ENCODE measurements at places on chromosomes 2 and 18.

GRCh38 chr2:183349091-183349490 is 224.8 kb downstream of the NUP35 start:
- DNase-seq = no peak

DNA sequence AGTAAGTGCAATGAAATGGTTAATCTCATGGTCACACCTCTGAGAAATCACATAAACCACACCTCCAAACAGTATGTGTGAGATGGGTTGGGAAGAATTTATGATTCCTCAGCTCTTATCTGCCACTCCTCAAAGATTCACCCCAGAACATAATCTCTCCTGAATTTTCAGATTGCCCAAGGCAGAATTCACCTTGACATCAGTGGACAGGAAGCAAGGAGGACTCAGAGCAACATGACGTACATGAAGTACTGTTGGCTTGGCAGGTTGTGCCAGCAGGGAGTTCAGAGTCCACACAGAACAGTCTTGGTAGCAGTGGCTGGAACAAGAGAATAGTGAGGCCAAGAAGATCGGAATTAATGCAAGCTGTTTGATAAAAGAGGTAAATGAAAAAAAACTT is 31.7 kb upstream of the CYBRD1 start:
- DNase-seq = no peak

DNA sequence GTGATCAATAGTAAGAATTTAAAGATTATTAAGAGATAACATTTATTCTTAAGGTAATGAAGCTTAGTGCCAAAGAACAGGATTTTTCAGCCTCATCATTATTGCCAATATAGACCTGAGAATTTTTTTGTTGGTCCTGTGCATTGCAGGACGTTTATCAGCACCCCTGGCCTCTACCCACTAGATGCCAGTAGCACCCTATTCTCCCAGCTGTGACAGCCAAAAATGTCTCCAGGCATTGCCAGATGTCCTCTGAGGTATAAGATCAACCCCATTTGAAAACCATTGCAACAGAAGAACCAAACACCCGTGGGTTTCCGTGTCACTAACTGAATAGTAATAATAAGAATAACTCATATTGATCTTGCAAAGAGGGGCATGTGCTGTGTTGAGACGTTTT is 700.0 kb upstream of the SOX11 start:
- no peak for DNase-seq

DNA sequence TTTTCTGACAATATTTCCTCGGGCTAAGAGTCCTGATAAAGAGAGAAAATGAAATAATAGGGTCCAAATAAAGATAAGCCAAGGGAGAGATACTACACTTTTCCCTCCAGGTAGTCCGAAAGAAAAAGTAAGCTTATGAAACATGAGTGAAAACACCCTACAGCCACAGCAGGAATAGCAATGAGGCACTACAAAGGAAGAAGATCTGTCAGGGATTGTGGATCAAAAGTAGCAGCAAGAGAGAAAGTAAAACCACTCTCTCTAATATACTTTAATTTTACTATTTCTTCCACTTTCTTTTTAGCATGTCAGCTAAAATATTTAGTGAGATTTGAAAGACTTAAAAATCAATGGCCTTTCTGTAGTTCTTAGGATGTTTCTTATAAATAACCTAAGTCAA is 1601.8 kb downstream of the LRP1B start:
- DNase-seq = no peak

DNA sequence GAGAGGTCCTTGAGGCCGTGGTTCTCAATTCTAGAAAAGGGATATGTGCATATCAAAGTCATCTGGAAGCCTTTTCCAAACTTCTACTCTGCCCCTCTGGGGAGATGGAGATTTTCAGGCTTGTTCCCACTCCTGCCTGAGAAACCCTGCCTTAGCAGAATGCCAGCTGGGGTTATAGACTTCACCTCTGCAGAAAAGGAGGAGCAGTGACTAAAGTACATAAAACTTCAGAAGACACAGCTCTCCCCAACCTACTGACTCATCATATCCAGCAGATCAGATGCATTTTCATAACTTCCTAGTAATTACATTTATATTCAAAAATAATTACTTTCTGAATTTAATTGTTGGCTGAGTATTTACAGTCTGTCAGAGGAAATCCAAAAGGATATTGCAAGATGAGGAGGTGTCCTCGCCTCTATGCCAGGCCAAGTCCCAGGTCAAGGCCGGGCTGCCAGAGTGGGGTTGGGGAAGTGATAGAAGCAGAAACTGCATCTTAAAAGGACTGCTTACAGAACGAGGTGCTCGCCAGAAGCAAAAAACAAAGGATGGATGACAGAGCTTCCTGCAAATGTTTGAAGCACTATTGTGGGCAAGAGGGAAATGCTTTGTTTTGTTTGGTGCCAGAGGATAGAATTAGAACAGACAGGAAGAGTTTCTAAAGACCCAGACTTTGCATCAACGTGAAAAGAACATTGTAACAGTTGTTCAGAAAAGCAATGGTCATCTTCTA is 75.6 kb upstream of the APCDD1 start:
- no peak for DNase-seq

DNA sequence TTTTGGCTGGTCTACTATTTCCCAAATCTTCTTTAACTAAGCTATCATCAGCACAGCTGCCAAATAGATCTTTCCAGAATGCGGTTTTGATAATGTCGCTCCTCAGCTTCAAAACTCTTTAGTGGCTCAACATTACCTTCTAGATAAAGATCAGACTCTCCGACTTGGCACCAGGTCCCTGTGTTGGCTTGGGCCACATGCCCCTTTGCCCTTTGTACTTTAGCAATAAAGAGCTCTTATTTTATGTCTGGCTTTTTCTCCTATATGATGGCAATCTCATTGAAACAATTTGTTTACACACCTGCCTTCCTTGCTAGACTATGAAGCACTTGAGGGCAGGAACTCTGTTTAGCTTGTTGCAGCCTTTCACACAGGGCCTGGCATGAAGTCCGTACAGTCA is 128.9 kb upstream of the GATA6 start:
- DNase-seq = no peak

DNA sequence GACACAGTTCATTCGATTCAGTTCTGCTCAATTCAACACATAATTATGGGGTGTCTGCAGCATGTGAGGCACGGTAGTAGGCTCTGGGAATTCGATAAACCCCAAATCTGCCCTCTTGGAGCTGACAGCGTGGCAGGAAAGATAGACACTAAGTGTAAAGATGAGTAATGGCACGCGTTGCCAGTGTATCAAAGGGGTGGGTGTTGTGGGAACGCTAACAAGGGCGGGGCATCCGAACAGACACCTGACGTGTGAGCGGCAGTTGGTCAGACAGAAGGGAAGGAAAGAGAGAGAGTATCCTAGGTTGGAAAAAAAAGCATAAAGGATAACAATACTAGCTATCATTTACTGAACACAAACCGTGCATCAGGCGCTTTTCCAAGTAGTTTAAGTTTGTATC is 125.7 kb upstream of the HAAO start:
- DNase-seq = no peak

- no peak for DNase-seq
Measured at GRCh38 chr2:137607722-137608318, 356.5 kb upstream of the HNMT start.
